ENCODE measurements at places on chromosomes 4 and X.
A peak's percentile ranks its signal among the peaks of the same experiment; 100 is the strongest.

DNA sequence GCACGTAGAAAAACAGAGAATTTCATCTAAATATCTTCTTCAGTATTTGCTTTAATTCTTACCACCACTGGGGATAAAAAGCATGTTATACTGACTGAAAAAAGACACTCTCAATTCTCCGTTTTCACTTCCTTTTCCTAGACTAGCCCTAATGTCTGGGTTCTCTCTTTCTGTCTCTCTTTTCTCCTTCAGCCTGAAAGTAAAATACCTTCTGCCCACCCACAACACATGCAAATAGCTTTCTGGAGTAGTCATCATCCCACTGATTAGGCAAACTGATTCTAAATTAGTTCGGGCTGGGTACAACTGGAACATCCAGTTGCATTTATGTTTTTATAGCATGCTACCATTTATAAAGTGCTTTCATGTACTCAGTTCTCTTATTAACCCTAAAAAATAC is 142.4 kb upstream of the ANKRD50 start:
- DNase-seq, result peak; percentile 70

DNA sequence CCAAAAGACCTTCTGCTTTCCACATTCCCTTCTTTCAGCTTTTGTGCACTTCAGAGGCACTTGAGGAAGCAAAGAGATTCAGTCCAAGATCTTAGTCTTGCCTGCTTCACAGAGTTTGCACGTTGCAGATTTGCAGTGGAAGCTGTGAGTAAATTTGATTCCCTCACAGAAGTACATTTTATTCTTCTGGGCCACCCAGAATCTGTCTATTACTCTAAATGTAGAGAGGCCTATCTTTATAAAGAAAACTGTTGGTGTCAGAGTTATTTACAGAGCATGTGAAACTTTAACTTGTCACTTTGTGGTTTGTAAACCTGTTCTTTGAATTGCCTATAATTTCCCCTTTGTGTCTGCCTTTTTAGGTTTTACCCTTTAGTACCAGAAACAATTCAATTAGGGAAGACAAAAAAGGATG is 15.5 kb downstream of the SPRY1 start:
- DNase-seq, result no peak

DNA sequence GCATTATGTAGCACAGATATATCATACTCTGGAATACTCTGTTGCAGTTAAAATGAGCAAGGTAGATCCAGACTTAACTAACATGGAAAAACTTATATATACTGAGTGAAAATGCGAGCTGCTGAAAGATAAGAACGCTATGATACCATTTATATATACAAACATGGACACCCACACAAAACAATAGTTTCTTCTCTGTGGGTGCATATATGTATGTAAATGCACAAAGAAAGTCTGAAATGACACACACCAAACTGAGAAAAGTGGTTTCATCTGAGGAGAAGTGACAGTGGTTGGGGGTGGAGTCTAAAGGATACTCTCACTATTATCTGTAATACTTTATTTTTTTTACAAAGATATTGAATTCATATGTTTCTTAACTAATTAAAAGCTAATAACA is 12.2 kb upstream of the FGF2 start:
- no peak for DNase-seq

DNA sequence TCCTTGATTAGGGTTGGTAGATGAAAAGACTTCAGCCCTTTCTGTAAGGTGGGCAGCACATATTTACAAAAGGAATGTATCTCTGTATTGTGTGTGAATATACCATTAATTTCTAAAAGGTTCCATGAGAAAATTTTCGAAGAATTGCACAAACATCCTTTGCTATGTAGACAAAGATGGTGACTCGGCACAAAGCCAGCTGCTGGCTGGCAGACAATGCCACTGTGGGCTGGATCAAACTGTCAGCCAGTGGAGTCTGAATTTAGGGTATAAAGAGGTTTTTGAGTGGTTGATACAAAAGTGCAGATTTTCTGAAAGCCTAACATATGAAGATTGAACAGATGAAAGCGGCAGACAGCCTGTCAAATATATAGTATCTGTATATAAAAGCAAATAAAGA is 5.6 kb upstream of the TXK start:
- DNase-seq, result peak; percentile 41

DNA sequence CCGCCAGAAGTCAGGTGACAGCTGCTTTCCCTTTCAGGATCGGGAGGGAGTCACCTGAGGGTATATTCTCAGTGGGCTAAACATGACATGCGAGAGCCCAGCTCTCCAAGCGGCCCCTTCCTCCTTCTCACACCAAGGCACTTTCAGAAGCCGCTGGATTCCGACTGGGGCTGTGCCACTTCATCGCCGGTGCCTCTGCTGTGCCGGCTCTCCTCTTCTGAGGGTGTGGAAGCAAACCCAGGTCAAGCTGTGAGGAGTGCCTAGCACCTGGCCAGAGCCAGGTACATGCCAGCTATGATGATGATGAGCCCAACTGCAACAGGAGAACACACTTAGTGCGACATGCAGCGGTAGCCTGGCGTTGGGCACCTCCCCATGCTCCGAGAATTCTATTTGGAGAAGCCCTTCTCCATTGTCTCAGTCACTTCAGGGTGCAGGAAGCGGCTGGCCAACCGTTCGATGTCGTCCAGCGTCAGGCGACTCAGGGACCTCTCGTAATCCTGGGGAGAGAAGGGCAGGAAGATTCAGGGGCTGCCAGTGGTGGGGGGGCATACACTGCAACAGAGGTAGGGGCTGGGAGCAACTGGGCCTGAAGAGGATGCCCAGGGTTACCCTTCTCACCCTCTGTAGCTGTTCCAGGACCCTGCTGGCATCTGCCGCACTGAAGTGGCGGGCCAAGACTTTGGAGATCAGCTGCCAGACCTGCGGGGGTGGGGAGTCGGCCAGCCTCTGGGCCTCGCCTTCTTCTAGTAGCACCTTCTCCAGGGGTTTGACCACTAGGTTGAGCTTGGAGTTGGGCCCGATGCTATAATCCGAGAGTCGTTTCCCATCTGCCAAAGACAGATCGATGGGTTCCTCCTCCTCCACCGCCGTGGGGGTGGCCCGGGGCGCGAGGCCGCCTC is 1.0 kb downstream of the UBL4A start:
- DNase-seq, result no peak

- peak; percentile 87 for DNase-seq
Observed at GRCh38 chr4:15402146-15402545, 25.7 kb upstream of the C1QTNF7 start.

DNA sequence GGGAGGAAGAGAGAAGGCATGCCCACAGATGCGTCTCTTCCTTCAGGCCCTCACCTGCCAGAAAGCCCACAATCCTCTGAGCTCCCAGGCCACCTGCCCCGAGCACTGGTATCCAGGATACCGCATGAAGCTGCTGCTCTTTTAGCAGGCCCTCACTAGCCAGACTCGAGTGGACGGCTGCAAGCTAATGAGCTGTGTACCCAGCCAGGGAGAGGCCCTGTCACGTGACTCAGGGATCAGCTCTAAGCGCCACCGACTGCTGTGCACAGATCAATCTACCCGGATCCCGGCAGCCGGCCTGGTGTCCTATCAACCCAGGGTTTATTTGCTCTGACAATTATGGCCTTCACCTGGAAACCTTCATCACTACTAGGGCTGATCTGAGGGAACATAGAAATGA is 39.0 kb downstream of the BCOR start:
- no peak for DNase-seq

- DNase-seq, result peak; percentile 14
Observed at GRCh38 chr4:2714918-2715317, 41.2 kb downstream of the TNIP2 start.

- DNase-seq, result no peak
Observed at GRCh38 chr4:1027915-1028238, 16.5 kb downstream of the FGFRL1 start.

DNA sequence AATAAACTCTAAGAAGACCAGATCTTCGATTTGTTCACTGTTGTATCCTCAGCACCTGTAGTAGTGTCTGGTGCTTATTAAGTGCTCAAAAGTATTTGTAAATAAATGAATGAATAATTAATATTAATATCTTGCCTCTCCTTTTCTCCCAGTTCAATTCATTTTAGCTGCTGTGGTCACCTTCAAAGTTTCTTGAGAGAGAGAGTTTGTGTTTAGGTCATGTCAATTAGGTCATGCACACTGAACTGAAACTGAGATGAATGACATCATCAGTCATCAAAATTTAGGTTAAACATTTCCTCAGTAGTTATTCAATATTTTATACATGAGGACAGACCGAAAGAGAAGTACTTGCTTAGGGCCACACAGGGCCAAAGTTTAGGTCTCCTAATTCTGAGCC is 73.5 kb downstream of the ANXA3 start:
- DNase-seq, result no peak

DNA sequence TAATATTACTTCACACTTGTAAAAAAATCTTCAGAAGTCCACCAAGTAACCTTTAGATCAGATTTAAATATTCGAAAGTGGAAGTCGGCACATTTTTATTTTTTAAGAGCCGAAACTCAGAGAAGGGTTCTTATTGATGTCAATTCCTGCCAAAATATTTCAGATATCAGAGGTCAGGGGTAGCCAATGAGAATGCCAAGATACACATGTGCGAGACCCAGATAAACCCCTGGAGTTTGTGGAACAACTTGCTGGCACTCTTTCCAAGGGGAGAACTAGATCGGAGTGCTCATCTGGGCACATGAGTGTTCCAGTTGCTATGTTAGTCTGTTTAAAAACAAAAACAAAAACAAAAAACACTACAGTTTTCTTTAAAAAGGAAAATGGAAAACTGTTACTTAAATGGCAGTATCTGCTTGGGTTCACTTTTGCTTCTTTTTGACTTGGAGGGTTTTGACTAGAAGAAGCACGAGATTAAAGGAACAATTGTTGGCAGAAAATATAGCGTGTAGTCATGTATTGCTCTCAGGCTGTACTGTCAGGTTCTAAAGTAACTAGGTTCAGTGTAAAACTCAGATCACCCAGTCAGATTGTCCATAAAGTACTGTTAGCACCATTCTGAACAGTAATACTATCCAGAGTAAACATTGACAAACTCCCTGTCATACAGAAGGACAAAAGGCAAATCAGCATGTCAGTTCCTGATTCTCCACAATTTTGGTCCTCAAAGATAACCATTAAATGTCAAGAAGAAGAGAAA is 188.0 kb upstream of the PACRGL start:
- DNase-seq, result no peak

- peak; percentile 12 for DNase-seq
Observed at GRCh38 chrX:96837808-96838207, 45.9 kb upstream of the RPA4 start.

- DNase-seq, result peak; percentile 39
Observed at GRCh38 chr4:159765382-159765781, 662.5 kb downstream of the RAPGEF2 start.

- no peak for DNase-seq
Observed at GRCh38 chr4:43990963-43991362, 457.6 kb downstream of the KCTD8 start.

GRCh38 chr4:142703694-142704309 is 142.3 kb downstream of the INPP4B start:
- DNase-seq, result peak; percentile 35

GRCh38 chrX:40146262-40147125 is 48.7 kb upstream of the BCOR start:
- peak; percentile 52 for DNase-seq

DNA sequence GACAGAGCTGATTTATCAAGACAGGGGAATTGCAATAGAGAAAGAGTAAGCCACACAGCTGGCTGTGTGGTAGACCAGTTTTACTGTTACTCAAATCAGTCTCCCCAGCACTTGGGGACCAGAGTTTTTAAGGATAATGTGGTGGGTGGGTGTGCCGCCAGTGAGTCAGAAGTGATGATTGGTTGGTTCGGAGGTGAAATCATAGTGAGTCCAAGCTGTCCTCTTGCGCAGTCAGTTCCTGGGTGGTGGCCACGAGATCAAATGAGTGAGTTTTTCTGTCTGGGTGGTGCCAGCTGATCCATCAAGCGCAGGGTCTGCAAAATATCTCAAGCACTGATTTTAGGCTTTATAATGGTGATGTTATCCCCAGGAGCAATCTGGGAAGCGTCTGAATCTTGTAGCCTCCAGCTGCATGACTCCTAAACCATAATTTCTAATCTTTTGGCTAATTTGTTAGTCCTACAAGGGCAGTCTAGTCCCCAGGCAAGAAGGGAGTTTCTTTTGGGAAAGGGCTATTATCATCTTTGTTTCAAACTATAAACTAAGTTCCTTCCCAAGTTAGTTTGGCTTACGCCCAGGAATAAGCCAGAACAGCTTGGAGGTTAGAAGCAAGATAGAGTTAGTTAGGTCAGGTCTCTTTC is 44.0 kb upstream of the PPP1R2C start:
- no peak for DNase-seq

DNA sequence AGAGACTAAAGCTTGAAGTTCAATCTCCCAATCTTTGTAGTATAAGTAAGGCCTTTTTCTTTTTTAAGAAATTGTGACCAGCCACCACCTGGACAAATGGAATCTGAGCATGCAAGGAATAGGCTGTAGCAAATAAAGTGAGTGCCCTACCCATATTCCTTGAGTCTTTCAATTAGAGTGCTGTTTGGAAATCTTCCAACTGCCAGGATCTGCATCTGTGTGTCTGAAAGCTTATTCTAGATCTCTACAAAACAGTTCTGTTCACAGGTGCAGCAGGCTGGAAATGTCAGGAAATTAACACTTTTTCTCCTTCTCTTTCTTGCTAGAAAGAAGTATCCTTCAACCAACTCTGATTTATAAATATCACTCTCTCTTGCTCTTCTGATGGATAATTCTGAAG is 76.7 kb upstream of the NDST3 start:
- no peak for DNase-seq

- no peak for DNase-seq
Observed at GRCh38 chrX:102604327-102604726, 5.0 kb downstream of the ARMCX5 start.

DNA sequence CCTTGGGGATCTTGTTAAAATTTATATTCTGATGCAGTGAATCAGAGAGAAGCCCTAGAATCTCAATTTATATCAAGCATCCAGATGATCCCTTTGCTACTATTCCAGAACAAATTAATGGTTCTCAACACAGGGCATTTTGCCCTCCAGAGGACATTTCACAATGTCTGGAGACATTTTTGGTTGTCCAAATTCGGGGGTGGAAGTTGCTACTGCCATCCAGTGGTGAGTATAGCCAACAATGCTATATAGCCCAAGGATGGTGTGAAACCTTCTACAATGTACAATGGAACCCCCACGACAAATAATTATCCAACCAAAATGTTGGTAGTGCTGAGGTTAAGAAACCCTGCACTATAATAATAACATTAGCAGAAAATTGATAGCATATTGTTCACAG is 2440.0 kb downstream of the PCDH7 start:
- DNase-seq, result peak; percentile 55

DNA sequence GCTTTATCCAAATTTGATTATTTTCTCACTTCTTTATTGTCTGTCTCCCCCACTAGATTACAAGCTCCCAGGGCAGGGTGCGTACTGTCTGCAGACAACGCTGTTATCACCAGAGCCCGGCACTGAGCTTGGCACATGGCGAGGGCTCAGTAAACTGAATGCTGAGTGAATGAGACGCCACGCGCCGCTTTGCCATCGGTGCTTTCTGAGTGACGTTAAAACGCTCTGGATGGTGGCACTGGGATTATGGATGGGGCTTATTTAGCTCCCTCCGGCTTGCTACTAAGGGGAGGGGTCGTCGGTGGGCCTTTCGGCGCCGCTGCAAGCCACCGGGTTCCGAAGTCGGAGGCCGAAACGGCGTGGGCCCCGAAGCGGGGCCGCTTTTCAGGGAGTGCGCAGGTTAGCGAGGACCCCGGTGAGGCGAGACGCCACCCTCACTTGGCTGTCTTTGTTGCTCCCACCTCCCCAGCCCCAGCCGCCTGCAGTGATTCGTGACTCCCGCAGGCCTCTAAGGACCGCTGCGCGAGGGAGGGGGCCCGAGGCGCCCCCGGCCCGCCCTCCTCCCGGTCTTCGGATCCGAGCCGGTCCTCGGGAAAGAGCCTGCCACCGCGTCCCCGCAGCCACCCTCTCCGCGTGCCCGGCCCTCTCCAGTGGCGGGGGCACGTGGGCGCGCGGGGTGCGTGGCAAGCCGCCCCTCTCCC is 569 bp upstream of the FHL1 start:
- no peak for DNase-seq
